Activated CD4-positive, alpha-beta T cell treated with anti-CD3 and anti-CD28 coated beads, Interleukin-2, amount 10 ng/mL, durations not matched to agents 24 days and 14 days (primary cell): ENCODE measurements at places on chromosomes 3 and 15. TPM values are rescaled to one million over a fixed set of nuclear protein-coding genes. Genes with fewer than 3 reads are reported as not detected.
A peak's percentile ranks its signal among the peaks of the same experiment; 100 is the strongest.

POMGNT2 gene
- total RNA-seq = 8.3 and 8.8 TPM in 2 replicates

FGD5 gene
- total RNA-seq = 0.14 TPM in 1 of 2 replicates, not detected in the other

CADM2 gene
- not detected in 2 replicates for total RNA-seq

CCNB2 gene
- 38.6 and 39.2 TPM in 2 replicates for total RNA-seq

EPB42 gene
- total RNA-seq = not detected in 2 replicates

RPS27L gene
- total RNA-seq = 167 and 179 TPM in 2 replicates

CHCHD4 gene
- total RNA-seq = 27.7 and 29.6 TPM in 2 replicates

LRRC49 gene
- total RNA-seq = not detected in 2 replicates

SAXO2 gene
- total RNA-seq = 1.1 and 1.8 TPM in 2 replicates

DNA sequence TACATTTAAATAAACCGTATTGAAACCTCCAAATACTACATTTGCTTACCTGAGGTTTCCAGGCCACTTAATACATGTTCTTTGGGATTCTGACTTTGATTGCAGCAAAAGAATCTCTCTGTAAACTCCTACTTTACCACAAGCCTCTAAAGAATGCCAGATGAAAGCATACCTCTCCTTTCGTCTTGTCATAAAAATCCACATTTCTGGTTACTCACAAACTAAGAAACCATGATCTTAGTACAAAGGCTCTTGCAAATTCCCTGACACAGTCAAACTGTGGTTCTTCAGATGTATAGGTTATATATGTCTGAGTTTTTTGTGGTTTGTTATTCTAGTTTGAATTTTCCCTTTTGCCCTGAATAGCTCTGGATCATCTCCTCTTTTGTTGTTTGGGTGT is 188.4 kb downstream of the RAP2B start:
- H3K27me3 ChIP-seq = no peaks in the 10 kb centered on the region
- DNase-seq = no peak
- H3K27ac ChIP-seq = no peak overlapping the region
- H3K4me1 ChIP-seq = no peaks in the 10 kb centered on the region

GRCh38 chr3:66093981-66094380 is 55.3 kb upstream of the MAGI1 start:
- no peak overlapping the region for H3K27ac ChIP-seq
- H3K4me1 ChIP-seq = no peaks in the 10 kb centered on the region
- no peaks in the 10 kb centered on the region for H3K27me3 ChIP-seq
- no peaks in the 10 kb centered on the region for H3K36me3 ChIP-seq
- no peak overlapping the region for H3K4me3 ChIP-seq

GRCh38 chr3:176584413-176585176 is 612.7 kb downstream of the TBL1XR1 start:
- no peak overlapping the region for H3K4me3 ChIP-seq
- no peaks in the 10 kb centered on the region for H3K36me3 ChIP-seq
- no peaks in the 10 kb centered on the region for H3K4me1 ChIP-seq
- H3K27ac ChIP-seq = no peak overlapping the region
- no peaks in the 10 kb centered on the region for H3K27me3 ChIP-seq

GRCh38 chr15:52020221-52021085 is 1.4 kb downstream of the MAPK6 start:
- peaks cover 32% of the 10 kb centered on the region for H3K4me1 ChIP-seq
- peaks cover 5% of the 10 kb centered on the region for H3K36me3 ChIP-seq
- no peak for DNase-seq
- peak overlapping the region; percentile 90 for H3K4me3 ChIP-seq

DNA sequence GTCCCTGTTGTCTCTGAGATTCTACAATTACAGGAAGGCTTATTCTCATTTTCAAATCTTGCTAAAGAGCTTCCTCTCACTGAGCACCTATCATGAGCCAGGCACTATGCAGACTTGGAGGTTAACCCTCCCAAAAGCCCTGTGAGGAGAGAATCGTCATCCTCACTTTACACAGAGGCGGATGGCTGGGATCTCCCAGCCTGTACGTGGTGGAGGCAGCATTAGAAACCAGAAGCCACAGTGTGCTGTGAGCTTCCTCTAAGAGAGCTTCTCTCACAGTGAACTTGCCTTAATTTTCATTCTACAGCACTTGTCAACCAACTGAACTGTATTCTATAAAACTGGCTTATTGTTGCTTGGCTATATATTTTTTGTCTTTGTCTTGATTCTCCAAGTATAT is 6.1 kb upstream of the DGKG start:
- DNase-seq = no peak
- peaks cover 29% of the 10 kb centered on the region for H3K27me3 ChIP-seq
- H3K4me1 ChIP-seq = no peaks in the 10 kb centered on the region
- no peak overlapping the region for H3K4me3 ChIP-seq
- H3K36me3 ChIP-seq = no peaks in the 10 kb centered on the region
- H3K27ac ChIP-seq = no peak overlapping the region

- peak overlapping the region; percentile 8 for H3K4me3 ChIP-seq
- peak overlapping the region; percentile 34 for H3K27ac ChIP-seq
- peaks cover 47% of the 10 kb centered on the region for H3K4me1 ChIP-seq
- no peak for DNase-seq
- H3K27me3 ChIP-seq = no peaks in the 10 kb centered on the region
Observed at GRCh38 chr15:65796610-65797078, 4.6 kb upstream of the DENND4A start.

GRCh38 chr3:140706360-140706759 is 28.5 kb downstream of the TRIM42 start:
- no peak overlapping the region for H3K27ac ChIP-seq
- no peaks in the 10 kb centered on the region for H3K4me1 ChIP-seq
- H3K4me3 ChIP-seq = no peak overlapping the region
- H3K27me3 ChIP-seq = no peaks in the 10 kb centered on the region

DNA sequence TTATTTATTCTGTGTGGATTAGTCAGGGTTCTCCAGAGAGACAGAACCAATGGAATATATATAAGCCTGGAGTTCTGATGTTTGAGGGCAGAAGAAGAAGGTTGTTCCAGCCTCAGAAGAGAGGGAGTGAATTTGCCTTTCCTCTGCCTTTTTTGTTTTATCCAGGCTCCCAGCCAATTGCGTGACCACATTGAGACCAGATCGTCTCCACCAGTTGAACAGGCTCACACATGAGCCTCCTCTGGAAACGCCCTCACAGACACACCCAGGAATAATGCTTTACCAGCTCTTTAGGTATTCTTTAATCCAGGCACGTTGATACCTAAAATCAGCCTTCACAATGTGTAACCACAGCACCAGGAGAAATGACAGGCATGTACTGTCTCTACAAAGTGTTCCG is 923.1 kb downstream of the TBL1XR1 start:
- H3K4me1 ChIP-seq = no peaks in the 10 kb centered on the region
- H3K27ac ChIP-seq = no peak overlapping the region
- no peak for DNase-seq
- no peaks in the 10 kb centered on the region for H3K36me3 ChIP-seq
- no peaks in the 10 kb centered on the region for H3K27me3 ChIP-seq

DNA sequence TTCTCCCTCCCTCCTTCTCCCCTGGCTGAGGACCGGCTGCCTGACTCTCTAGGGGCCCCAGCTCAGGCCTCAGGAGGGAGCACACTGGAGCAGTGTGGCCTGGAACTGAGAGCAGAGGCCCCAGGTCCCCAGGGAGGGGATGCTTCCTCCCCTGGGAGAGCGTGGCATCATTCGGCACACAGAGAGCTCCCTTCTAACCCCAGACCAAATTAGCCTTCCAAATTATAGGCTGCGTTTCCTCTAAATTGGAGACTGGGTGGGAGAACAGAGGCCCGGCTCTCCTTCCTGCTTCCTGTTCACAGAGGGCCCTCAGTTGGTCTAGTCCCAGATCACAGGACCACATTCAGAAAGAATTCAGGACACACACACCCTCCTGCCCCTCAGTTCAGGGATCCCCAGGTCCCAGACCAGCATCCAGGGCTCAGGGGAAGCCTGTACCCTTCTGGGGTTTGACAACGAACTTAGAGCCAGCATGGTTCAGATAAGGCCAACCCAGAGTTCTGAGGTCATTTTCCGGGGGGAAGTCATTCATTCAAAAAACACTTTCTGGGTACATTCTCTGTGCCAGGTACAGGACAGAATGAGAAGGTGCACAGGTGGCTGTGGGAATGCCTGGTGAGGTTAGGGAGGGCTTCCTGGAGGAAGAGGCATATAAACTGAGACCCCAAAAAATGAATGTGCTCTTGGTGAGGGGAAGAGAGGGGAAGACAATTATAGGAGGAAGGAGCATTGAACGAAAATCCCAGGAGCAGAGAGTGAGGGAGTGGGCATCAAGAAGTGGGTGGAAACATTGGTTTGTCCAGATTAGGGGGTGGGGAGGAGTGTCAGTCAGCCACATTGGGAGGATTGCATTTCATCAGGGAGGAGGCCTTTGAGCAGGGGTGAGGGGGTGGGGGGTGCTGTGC is 28.4 kb upstream of the RPL29 start:
- no peaks in the 10 kb centered on the region for H3K36me3 ChIP-seq
- H3K4me1 ChIP-seq = peaks cover 3% of the 10 kb centered on the region
- no peak overlapping the region for H3K27ac ChIP-seq
- H3K27me3 ChIP-seq = no peaks in the 10 kb centered on the region
- no peak for DNase-seq
- H3K4me3 ChIP-seq = no peak overlapping the region

DNA sequence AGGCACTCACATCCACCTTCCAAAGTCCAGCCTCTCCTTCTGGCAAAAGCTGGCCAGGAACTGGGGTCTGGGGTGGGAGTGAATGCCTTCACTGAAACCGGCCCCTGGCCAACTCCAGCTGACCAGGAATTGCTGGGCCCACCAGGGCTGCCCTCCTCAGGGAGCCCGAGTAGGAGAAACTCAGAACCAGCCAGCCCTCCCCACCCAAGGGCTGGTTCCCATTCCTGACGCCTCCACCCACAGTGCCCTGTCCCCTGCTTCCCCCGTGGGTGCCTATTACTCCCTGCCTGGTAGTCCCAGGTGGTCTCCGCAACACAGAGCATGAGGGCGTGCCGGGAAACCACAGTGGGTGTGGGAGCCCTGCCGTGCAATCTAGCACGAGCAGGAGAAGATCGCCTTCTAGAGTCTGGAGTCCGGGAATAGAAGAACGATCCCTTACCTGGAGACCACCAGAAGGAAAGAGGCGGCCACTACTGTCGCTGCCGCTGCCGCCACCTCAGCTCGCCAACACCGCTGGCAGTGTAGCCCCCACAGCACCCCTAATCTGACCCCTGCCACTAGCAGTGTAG is 178.8 kb downstream of the POTEB3 start:
- peaks cover 7% of the 10 kb centered on the region for H3K27me3 ChIP-seq
- H3K27ac ChIP-seq = no peak overlapping the region
- H3K36me3 ChIP-seq = no peaks in the 10 kb centered on the region

DNA sequence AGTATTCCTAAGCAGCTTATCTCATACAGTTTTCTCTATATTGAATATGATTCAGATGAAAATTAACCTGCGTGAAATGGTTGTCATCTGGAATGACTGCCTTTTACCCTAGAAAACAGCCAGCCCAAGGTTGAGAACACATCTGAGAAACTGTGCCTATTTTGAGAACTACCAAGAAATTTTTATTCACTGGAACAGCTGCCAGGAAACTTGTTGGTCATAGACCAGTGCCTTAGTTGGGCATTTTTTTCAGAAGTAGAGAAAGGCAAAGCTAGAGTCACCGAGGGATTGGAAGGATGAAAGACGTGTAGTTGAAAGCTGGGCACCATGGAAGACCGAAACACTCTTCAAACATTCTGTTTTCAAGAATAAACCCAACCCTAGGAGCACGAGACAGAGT is 277.1 kb downstream of the LPP start:
- H3K27me3 ChIP-seq = no peaks in the 10 kb centered on the region
- H3K36me3 ChIP-seq = peaks cover 26% of the 10 kb centered on the region
- no peak overlapping the region for H3K27ac ChIP-seq
- peaks cover 28% of the 10 kb centered on the region for H3K4me1 ChIP-seq

DNA sequence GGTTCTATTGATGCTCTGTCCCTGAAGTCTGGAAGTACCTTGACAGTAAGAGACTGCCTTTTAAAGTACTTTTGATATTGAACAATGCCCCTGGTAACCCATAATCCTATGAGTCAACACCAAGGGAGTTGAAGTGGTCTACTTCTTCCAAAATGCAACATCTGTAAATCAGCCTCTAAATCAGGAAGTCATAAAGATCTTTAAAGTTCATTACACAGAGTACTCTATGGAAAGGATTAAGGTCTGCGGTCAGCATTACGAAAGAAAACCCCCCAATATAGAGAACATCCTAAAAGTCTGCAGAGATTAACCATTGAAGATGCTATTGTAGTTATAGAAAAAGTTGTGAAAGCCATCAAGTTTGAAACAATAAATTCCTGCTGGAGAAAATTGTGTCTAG is 52.7 kb upstream of the CMC1 start:
- no peaks in the 10 kb centered on the region for H3K4me1 ChIP-seq
- H3K36me3 ChIP-seq = no peaks in the 10 kb centered on the region

- H3K4me3 ChIP-seq = no peak overlapping the region
- H3K4me1 ChIP-seq = no peaks in the 10 kb centered on the region
- no peaks in the 10 kb centered on the region for H3K36me3 ChIP-seq
- no peak overlapping the region for H3K27ac ChIP-seq
Observed at GRCh38 chr3:107384907-107385306, 7.7 kb downstream of the CCDC54 start.

- peaks cover 13% of the 10 kb centered on the region for H3K4me1 ChIP-seq
- DNase-seq = peak; percentile 63
- peaks cover 26% of the 10 kb centered on the region for H3K36me3 ChIP-seq
- H3K27ac ChIP-seq = peak overlapping the region; percentile 96
Observed at GRCh38 chr15:40807888-40808461, 702 bp upstream of the DNAJC17 start.

GRCh38 chr3:42884324-42884723 is 8.6 kb upstream of the CYP8B1 start:
- peaks cover 14% of the 10 kb centered on the region for H3K27me3 ChIP-seq
- no peak for DNase-seq
- no peak overlapping the region for H3K4me3 ChIP-seq
- no peak overlapping the region for H3K27ac ChIP-seq
- no peaks in the 10 kb centered on the region for H3K36me3 ChIP-seq

GRCh38 chr3:5004319-5005152 is 25.3 kb downstream of the BHLHE40 start:
- no peak for DNase-seq
- H3K4me1 ChIP-seq = peaks cover 66% of the 10 kb centered on the region
- H3K4me3 ChIP-seq = no peak overlapping the region

DNA sequence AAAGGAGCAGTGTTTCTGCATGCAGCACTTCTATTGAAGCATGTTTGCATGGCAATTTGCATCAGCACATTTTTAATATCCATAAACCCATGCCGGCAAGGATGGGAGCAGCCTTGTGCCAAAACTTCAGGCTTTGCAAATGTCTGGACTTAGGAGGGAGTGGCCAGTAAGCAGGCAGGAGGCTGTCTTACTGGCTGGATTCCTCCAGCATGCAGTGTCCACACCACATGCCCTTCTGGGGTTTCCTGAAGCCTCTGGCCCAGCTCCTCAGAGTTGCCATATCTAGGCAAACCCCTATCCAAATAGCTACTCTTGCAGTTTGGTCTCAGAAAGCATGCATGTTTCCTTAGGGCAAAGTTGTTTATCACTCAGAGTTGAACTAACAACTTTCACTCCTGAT is 139.1 kb upstream of the MRPS22 start:
- H3K4me3 ChIP-seq = no peak overlapping the region
- peaks cover 6% of the 10 kb centered on the region for H3K27me3 ChIP-seq
- no peak for DNase-seq

DNA sequence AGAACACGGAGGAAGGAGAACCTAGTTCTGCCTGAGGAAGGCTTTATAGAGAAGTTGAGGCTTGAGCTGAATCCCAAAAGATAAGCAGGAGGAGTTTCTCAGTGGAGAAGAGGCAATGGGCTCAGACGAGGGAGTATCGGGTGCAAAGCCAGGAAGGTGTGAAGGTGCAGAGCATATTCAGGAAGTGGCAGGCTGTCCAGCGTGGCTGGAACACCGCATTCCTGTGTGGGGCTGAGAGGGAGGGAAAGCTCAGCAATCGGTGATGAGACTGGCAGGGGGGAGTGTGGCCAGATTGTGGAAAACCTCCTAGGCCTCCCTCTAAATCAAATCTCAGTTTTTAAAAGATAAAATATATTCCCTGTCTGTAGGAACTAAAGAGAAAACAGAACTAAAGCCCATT is 63.0 kb downstream of the ARHGAP31 start:
- H3K27me3 ChIP-seq = peaks cover 3% of the 10 kb centered on the region
- peaks cover 11% of the 10 kb centered on the region for H3K4me1 ChIP-seq
- no peaks in the 10 kb centered on the region for H3K36me3 ChIP-seq
- no peak overlapping the region for H3K27ac ChIP-seq
- no peak overlapping the region for H3K4me3 ChIP-seq
- no peak for DNase-seq
